ENCODE measurements at places on chromosomes 5 and 9. TPM values are rescaled to one million over a fixed set of nuclear protein-coding genes. Genes with fewer than 3 reads are reported as not detected.

CBY3 gene
- not detected for total RNA-seq

PANK3 gene
- 29.9 TPM for total RNA-seq

PCDHGA8 gene
- total RNA-seq, result 2.6 TPM

IFNA5 gene
- 0.32 TPM for total RNA-seq

DAB2 gene
- 240 TPM for total RNA-seq

ACER2 gene
- 17.6 TPM for total RNA-seq

FSD1L gene
- total RNA-seq, result 5.2 TPM

HTR1A gene
- not detected for total RNA-seq

PCDHB3 gene
- 5.4 TPM for total RNA-seq

NKD2 gene
- 16.7 TPM for total RNA-seq

SLC45A2 gene
- not detected for total RNA-seq

SLC6A18 gene
- not detected for total RNA-seq

JAKMIP2 gene
- under 0.01 TPM for total RNA-seq

SLC36A3 gene
- total RNA-seq, result not detected

HAVCR2 gene
- total RNA-seq, result 10.8 TPM

CHD1 gene
- total RNA-seq, result 102 TPM

CD72 gene
- total RNA-seq, result 3.6 TPM

LSM11 gene
- total RNA-seq, result 1.8 TPM

TMEM232 gene
- total RNA-seq, result 6.4 TPM

GABRA1 gene
- not detected for total RNA-seq

LCN6 gene
- total RNA-seq, result 12.2 TPM

OR13C5 gene
- not detected for total RNA-seq

PCDHGA11 gene
- 9.8 TPM for total RNA-seq

CLIC3 gene
- total RNA-seq, result 3.5 TPM

FBP2 gene
- not detected for total RNA-seq

IL9 gene
- not detected for total RNA-seq

FOXD4 gene
- total RNA-seq, result not detected

ZSWIM6 gene
- 16.8 TPM for total RNA-seq

PCDHAC1 gene
- 2.3 TPM for total RNA-seq

NOXA1 gene
- 13.8 TPM for total RNA-seq

TTC23L gene
- 2.0 TPM for total RNA-seq

C5 gene
- 13.2 TPM for total RNA-seq

AGXT2 gene
- total RNA-seq, result not detected

PTTG1 gene
- total RNA-seq, result 17.7 TPM

FAM221B gene
- 0.15 TPM for total RNA-seq

SLCO6A1 gene
- total RNA-seq, result not detected

MEGF9 gene
- 30.3 TPM for total RNA-seq
